Kidney capillary endothelial cell (primary cell): ENCODE measurements at places on chromosomes 1 and 21.

DNA sequence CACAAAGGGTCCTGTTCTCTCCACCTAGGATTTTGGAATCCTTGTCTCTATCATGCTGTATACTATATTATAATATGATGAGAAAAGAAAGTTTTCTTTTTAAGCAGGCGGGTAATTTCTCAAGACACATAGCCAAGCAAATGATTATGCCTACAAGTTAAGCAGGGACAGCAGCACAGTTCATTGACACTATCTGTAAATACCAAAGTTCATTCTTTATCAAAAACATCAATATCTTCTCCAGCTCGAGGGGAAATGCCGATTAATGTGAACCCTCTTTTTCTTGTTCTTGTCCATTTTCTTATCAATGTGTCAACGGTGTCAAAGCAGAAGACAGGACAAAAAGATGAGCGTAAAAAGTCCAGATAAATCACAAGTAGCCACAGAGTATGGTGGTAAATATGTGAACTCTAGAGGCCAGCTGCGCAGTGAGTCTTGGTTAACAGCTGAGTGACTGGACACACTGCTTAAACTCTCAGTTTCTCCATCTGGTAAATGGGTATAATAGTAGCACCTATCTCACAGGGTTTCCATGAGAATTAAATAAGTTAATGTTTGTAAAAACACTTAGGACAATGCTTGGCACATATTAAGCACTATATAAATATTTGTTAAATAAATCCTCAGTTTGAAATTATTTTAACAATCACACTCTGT lies 30.9 kb downstream of the LPAR3 start:
- DNase-seq, result no peak

DNA sequence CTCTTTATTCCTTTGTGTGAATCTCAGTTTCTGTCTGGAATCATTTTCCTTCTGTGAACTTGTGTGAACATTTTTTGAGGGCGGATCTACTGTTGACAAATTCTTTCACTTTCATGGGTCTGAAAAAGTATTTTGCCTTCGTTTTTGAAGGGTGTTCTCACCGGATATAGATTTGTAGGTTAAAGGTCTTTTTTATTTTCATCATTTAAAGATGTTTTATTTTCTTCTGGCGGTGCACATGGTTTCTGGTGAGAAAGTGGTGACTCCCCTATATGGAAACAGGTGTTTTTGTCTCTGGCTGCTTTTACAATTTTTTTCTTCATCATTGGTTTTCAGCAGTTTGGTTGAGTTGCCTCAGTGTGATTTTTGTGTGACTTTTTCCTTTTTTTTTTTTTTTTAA lies 94.9 kb downstream of the DYRK1A start:
- no peak for DNase-seq

- DNase-seq, result no peak
Observed at GRCh38 chr1:234515411-234515810, 36.4 kb upstream of the TARBP1 start.

- peak; percentile 72 for DNase-seq
Observed at GRCh38 chr1:78833491-78833890, 173.0 kb downstream of the ADGRL4 start.

DNA sequence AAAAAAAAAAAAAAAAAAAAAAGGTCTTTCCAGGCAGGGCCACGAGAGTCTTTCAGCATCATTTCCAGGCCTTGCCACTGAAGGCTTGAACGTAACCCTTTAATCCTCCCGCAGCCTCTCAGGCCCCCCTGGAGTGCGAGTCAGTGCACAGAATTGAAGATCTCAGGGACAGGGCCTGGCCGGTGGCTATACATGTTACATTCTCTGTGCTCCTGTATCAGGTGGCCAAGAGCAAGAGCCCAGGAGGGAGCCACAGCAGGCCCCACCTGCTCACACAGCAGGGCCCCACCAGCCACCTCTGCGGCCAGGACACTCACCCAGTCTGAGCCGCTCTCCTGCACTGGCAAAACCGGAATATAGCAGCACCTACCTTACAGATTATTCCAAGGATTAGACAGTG lies 34.1 kb upstream of the SLC25A33 start:
- no peak for DNase-seq

DNA sequence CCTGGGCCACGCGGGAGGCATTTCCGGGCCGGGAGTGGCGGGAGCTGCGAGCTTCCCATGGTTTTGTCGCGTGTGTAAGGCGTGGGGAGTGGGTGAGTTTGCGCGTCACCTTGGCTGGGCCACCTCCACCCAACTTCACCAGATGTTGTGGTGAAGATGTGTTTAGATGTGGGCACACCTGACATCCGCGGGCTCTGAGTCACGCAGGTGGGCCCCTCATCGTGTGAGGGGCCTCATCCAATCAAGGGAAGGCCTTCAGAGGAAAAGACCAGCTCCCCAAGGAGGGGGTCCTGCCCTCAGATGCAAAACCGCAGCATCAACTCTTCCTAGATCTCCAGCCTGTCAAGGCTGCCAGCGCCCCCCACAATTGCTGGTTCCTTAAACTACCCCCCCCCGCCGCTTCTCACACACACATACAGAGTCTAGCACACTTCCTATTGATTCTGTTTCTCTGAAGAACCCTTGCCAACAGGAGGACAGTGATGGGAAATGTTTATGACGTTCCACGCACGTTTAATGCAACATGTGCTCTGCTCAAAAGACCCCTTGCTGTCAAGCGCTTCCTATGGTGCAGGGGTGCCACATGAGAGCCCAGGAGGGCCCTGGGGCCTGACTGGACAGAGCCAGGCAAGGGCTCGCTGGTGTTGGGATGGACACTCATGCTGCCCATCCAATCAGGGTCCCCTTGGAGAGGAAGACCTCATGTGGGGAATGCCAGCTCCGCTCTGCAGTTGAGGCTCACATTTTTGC lies 11.9 kb downstream of the ACTRT2 start:
- DNase-seq, result no peak

GRCh38 chr1:218164930-218165700 lies 120.0 kb upstream of the RRP15 start:
- no peak for DNase-seq

GRCh38 chr1:91844862-91845528 lies 41.0 kb downstream of the TGFBR3 start:
- no peak for DNase-seq

DNA sequence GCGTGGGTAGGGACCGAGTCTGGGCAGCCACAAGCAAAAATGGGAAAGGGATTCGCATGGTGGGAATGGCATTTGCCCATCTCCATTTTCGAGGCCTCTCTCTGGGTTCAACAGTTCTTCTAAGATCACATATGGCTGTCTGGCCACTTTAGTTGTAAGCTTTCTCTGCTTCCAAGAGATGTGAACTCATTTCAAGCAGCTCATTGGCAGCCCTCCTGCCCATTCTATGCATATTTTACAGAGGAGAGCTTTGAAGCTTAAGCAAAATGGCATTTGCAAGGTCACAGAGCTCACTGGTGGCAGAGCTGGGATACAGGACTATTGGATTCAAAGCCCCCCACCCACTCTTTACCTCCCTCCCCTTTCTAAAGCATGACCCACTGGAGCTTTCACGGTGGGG lies 93.7 kb downstream of the HHIPL2 start:
- no peak for DNase-seq

GRCh38 chr1:84800090-84801073 lies 92.6 kb downstream of the LPAR3 start:
- DNase-seq, result no peak

DNA sequence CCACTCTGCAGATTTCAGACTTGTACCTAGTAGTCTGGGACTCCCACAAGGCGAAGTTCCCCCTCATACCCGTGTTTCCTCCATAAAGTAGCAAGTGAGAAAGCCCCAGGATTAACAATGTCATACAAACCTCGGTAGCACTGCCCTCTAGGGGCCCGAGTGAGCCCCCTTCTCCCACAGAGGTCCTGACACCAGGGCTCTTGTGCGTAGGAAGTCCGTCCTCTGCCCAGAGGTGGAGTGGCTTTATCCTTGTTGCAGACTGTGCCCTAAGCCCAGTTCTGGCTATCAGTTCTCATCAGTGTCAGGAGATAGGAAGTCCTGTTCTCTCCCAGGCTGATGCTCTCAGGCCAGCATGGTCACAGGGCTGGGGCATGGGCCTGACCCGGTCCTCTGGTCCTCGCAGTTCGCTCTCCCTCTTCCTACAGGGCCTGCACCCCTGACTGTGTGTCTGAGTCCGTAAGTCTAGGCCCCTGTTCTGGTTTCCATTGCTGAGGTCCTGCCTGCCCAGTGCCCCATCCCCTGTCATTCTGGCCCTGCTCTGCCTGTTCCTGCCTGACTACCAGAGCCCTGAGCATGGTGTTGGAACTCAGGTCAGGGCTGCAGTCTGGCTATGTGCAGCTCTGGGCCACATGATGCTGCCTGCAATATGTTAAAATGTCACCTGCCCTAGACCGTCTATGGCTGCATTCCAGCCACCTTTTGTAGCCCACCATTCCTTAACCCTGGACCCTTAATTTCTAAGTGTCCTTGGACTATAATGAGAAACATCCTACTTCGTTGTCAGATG lies 285.6 kb downstream of the ASTN1 start:
- DNase-seq, result no peak

DNA sequence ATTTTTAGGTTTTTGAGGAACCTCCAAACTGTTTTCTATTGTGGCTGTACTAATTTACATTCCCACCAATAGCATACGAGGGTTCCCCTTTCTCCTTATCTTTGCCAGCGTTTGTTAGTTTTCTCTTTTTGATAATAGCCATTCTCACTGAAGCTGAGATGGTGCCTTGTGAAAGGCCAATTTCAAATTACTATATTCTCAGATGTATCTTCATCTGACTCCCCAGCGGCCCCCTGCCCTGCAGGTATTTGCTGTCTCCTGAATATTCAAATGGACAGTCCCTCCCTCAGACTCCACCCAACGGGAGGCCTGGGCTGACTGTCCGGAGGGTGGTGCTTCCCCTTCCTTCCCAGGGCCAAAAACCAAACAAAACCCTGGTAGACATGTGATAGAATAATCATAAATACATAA lies 33.5 kb upstream of the TARBP1 start:
- no peak for DNase-seq

GRCh38 chr1:31614414-31615005 lies 3.0 kb upstream of the HCRTR1 start:
- DNase-seq, result no peak

- no peak for DNase-seq
Observed at GRCh38 chr21:36218691-36219090, 62.1 kb downstream of the DOP1B start.

- DNase-seq, result no peak
Observed at GRCh38 chr1:230504310-230504709, 78.2 kb upstream of the PGBD5 start.

- peak; percentile 36 for DNase-seq
Observed at GRCh38 chr1:153355445-153356071, 2.1 kb upstream of the S100A9 start.

GRCh38 chr1:221633841-221634409 lies 108.0 kb downstream of the DUSP10 start:
- no peak for DNase-seq

DNA sequence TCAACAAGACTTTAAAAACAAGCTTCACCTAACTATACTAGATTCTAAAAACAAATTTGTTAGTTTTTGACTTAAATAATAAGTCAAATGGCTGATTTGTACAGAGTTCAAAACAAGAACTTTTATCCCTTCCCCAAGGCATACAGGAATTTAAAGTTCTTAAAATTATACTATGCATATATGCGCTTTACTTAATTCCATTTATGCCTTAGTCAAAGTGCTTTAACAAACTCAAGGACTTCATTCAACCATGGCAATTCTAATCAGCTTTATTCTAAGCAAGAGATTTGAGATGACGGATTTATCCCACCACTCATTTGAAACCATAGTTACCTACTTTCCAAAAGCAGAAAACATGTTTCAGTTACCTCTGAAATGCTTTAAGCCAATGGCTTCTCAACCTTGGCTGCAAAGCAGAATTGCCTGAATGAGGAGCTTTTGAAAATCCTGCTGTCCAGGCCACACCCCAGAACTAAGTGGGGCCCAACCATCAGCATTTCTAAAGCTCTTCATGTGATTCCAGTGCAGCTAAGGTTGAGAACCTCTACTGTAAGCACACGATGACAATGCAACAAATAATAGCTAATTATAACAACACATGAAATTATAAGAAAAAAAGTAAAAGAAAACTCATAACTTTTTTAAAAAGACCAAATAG lies 44.6 kb downstream of the TTLL7 start:
- no peak for DNase-seq

GRCh38 chr21:16239659-16240265 lies 510.0 kb downstream of the USP25 start:
- no peak for DNase-seq

DNA sequence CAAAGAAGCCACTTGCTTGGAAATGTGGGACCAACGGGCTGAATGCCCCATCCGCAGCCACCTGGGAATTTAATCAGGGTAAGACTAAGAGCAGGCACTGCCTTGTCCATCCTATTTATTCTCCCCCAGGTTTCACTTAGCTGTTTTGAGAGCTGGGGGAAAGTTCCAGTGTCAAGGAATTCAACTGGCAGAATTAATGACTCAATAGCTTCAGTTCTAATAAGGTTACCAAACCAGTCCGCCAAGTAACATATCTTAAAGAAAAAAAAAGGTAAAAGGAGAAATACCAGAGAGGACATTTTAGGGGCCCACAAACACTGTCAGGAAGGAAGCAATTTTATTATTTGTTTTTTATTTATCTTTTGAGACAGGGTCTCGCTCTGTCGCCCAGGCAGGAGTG lies 157.6 kb upstream of the SOD1 start:
- no peak for DNase-seq

DNA sequence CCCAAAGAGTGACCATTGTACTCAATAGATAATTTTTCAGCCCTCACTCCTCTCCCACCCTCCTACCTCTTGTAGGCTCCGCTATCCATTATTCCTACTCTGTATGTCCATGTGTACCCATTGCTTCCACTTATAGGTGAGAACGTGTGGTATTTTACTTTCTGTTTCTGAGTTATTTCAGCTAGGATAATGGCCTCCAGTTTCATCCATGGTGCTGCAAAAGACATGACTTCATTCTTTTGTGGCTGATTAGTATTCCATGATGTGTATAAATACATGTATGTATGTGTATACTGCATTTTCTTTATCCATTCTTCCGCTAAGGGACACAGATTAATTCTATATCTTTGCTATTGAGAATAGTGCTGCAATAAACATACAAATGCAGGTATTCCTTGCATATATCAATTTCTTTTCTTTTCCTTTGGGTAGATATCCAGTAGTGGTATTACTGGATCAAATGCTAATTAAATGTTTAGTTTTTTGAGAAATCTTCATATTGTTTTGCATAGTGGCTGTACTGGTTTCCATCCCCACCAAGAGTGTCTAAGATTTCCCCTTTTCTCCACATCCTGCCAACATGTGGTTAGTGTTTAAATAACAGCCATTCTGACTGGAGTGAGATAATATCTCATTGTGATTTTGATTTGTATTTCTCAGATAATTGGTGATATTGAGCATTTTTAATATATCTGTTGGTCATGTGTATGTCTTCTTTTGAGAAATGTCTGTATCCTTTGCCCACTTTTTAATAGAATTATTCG lies 4.9 kb downstream of the LY9 start:
- no peak for DNase-seq

DNA sequence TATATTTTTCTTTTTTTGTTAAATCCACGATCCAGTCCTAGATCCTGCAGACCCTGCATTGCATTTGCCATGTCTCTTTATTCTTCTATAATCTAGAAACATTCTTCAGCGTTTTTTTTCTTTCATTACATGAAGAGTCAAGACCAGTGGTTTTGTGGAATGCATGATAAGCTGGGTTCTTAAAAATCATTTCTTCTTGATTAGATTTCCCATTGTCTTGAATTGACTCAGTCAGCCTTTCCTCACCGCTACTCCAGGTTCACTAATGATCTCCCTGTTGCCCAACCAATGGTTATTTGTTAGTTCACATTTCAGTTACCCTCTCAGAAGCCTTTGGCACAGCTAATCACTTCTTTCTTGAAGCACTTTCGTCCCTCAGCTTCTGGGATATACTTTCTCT lies 25.2 kb downstream of the CHD1L start:
- DNase-seq, result no peak
